Activated CD4-positive, alpha-beta T cell treated with anti-CD3 and anti-CD28 coated beads, Interleukin-2, amount 50 U/mL, for 4 hours (primary cell): ENCODE measurements at places on chromosomes 7 and 10.

- no peak for DNase-seq
These were observed 53.4 kb downstream of the TMEM209 start for GRCh38 chr7:130151591-130152492.

DNA sequence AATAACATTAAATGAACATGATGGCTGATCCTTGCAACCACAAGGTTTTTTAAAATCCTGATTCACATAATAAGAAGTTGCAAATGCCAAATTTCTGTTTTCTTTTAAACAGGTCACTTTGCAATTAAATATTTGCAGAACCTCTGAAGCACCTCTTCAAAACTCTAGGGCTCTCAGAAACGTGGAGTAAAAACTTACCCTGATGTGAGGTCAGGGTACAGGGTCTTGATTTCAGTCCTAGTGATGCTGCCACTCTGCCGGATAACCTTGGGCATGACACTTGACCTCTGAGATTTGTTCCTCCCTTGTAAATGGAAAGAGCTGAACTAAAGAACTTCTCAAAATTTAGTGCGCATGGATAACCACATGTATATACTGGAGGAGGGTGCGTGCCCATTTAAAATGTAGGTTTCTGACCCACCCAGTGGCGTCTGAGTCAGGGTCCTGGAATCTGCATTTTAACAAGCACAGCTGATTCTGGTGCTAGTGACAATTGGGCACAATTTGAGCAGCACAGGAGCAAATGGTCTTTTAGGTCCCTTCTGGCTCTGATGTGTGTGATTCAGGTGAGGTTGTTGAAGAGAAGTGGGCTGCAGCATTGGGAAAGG lies 35.5 kb upstream of the TNPO3 start:
- DNase-seq: no peak

- DNase-seq: no peak
These were observed 336.1 kb upstream of the KCND2 start for GRCh38 chr7:119936836-119937235.

DNA sequence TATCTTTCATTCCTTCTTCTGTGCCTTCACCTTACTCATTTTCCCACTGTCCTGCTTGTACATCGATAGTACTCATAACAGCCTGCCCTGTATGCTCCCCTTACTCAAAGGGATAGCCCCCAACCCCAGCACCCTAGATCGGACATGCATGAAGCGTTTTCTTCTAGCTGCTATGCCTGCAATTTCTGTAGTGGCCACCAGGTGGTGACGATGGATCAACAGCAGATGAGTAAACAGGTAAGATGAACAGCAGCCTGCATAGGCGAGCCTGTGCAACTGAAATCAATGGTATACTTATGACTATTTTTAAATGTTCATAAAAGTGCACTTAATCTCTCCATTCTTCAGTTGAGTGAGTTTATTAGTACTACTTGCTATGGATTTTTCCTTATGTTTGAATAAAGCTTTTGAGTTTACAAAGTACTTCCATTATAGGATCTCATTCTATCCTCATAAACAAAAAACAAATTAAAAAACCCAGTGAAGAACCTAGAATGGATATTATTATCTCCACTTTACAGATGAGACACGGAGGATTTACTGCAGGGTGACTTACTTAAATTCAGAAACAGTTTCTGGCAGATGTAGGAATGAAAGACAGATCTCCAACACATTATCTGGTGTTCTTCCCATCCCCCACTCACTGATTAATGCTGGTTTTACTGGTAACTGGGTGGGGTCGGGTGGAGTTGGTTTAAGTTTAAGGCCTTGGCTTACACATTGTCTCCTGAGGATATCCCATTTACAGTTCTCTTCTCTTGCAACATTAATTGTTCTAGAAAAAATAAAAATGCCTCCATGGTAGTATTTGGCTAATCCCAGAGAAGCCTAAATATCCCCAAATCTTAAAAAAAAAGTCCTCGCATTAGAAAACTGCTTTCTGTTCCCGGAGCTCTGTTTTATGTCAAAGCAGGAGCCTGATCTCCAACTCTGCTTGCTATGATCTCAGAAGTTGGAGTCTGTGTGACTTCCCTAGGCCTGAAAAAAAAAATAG lies 222.1 kb downstream of the GLI3 start:
- DNase-seq: no peak
